ENCODE measurements at places on chromosomes 6 and 20. TPM values are rescaled to one million over a fixed set of nuclear protein-coding genes. Genes with fewer than 3 reads are reported as not detected.

RAET1L gene
- total RNA-seq: not detected

DNPH1 gene
- total RNA-seq: 65.4 TPM

POM121L2 gene
- total RNA-seq: not detected

CPNE1 gene
- total RNA-seq: 147 TPM

SMIM29 gene
- total RNA-seq: 50.2 TPM

SIRPD gene
- not detected for total RNA-seq

ZNF512B gene
- total RNA-seq: 8.1 TPM

MYH7B gene
- under 0.01 TPM for total RNA-seq

C6orf58 gene
- not detected for total RNA-seq

CLPSL1 gene
- not detected for total RNA-seq

GLP1R gene
- not detected for total RNA-seq

MCCD1 gene
- not detected for total RNA-seq

MDFI gene
- total RNA-seq: not detected

SLC17A2 gene
- total RNA-seq: not detected

AGPAT1 gene
- 26.5 TPM for total RNA-seq

TPD52L1 gene
- 0.59 TPM for total RNA-seq

SNX3 gene
- 157 TPM for total RNA-seq

ILRUN gene
- total RNA-seq: 40.9 TPM

CST4 gene
- not detected for total RNA-seq

NRSN1 gene
- not detected for total RNA-seq

NHSL1 gene
- total RNA-seq: 19.1 TPM

PSORS1C1 gene
- 0.39 TPM for total RNA-seq

TPX2 gene
- 99.1 TPM for total RNA-seq

MEI4 gene
- total RNA-seq: not detected
